ENCODE measurements at places on chromosomes 1 and 21. TPM values are rescaled to one million over a fixed set of nuclear protein-coding genes. Genes with fewer than 3 reads are reported as not detected.

The NHLH1 gene
- total RNA-seq = 0.07 TPM

The TNFRSF8 gene
- total RNA-seq = 18.8 TPM

The TMEM53 gene
- 4.9 TPM for total RNA-seq

The MRTO4 gene
- total RNA-seq = 54.3 TPM

The C1orf210 gene
- total RNA-seq = not detected

The NPPA gene
- not detected for total RNA-seq

The BRINP2 gene
- total RNA-seq = not detected

GRCh38 chr1:5286244-5286643 is 631.8 kb downstream of the AJAP1 start:
- peak; percentile 66 for DNase-seq
- no peaks in the 10 kb centered on the region for H3K27me3 ChIP-seq
- H3K4me3 ChIP-seq = no peak overlapping the region
- peaks cover 6% of the 10 kb centered on the region for H3K4me1 ChIP-seq
- no peak overlapping the region for H3K27ac ChIP-seq

DNA sequence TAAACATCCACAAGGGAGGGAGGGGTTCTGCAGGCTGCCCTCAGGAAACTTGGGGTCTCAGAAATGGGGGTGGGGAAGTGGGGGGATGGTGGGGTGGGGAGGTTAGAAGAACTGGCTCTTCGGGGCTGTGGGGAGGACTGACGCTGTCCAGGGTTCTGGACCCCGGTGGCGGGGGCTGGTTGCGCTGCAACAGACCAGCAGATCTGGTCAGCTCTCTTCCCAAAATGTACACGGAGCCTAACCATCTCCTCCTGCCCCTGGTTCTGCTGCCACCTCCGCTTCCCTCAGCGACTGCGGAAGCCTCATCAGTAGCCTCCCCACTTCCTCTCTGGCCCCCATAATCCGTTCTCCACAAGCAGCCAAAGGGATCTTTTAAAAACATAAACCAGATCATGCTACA is 29.3 kb upstream of the C1QA start:
- no peaks in the 10 kb centered on the region for H3K4me1 ChIP-seq
- no peak for DNase-seq
- peaks cover 29% of the 10 kb centered on the region for H3K27me3 ChIP-seq
- H3K27ac ChIP-seq = no peak overlapping the region
- no peaks in the 10 kb centered on the region for H3K36me3 ChIP-seq

DNA sequence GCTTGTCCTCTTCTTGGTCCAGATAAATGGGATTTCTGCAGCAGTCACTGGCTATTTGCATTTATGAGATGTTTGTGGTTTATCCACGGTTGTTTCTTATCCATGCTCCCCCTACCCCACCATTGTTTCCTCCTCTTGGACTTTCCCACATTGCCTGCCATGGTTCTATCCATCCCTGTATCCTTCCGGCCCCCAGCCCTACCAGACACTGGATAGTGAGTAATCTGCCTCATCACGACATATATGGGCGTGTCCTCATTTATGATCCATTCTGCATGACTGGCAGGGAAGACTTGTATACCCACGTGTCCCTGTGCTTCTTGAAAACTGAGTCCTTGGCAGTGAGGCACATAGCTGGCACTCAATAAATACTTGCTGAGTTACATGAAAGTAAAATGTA is 40.1 kb downstream of the CACNA1S start:
- H3K36me3 ChIP-seq = no peaks in the 10 kb centered on the region
- no peaks in the 10 kb centered on the region for H3K27me3 ChIP-seq
- H3K4me3 ChIP-seq = no peak overlapping the region
- no peaks in the 10 kb centered on the region for H3K4me1 ChIP-seq
- no peak overlapping the region for H3K27ac ChIP-seq
- no peak for DNase-seq

- no peak for DNase-seq
- no peaks in the 10 kb centered on the region for H3K36me3 ChIP-seq
- no peak overlapping the region for H3K27ac ChIP-seq
- no peak overlapping the region for H3K4me3 ChIP-seq
Observed at GRCh38 chr1:85078903-85079302, 30.6 kb upstream of the MCOLN3 start.

DNA sequence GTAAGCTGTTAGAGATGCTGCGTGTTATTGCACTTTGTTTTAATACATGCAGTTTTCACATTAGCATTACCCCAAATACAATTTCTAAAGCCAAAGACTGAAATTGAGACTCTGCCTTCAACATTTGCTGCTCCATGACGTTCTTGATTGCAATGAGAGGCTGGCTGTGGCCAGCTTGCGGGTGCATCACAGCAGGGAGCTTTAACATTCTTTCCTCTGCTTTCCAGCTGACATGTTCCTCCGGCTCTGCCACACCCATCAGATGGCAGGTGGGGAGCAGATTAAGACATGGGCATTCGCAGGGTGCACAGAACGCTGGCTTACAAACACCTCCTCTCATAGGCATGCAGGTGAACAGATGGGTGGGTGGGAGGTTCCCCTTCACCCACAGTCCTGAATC is 314.1 kb downstream of the DISC1 start:
- H3K27ac ChIP-seq = no peak overlapping the region
- H3K36me3 ChIP-seq = peaks cover 20% of the 10 kb centered on the region
- no peak overlapping the region for H3K4me3 ChIP-seq
- H3K27me3 ChIP-seq = no peaks in the 10 kb centered on the region
- H3K4me1 ChIP-seq = no peaks in the 10 kb centered on the region

DNA sequence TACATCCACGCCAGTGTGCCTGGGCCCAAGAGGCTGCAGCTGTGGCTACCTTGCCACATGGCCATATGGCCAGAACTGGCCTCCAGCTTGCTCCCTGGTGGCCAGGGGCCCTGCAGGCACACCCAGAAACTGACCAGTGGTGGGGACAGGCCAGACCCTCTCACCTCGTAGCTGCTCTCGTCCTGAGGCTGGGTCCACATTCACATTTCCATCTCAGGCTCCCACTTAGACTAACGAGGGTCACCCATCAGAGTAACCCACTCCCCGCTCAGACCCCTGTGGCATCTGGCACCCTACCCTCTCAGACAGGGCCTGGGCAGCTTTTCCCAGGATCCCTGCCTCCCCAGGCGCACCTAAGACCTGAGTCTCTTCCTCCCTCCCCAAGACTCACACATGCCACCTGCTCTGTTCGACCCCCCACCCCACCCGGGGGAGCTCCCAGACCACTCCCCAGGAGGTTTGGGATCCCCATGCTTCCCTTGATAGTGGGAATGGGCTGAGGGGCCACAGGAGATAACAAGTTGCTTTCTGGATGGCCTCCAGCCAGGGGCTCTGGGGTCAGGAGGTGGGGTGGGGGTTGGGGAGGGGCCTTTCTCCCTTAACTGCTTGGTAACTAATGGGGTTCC is 21.3 kb upstream of the RNU1-4 start:
- H3K36me3 ChIP-seq = no peaks in the 10 kb centered on the region
- H3K27ac ChIP-seq = no peak overlapping the region
- H3K4me1 ChIP-seq = no peaks in the 10 kb centered on the region
- peaks cover 7% of the 10 kb centered on the region for H3K27me3 ChIP-seq
- H3K4me3 ChIP-seq = no peak overlapping the region

DNA sequence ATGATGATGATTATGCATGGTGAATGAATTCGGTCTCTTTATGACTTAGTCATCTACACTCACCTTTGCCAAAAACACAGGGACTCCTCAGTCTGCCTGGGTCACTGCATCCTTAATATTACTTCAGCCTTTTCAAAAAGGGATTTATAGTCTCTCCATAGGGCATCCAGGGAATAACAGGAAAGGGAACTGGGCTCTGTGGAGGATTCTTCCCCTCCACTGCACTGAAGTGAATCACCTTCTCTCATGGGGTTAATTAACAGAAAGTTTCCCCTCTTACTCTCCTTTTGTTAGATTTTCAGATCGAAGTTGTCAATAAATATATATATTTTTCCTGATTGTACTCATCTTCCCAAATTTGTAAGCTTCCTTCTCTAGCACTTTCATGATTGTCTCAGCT is at the start of gene OR6K3:
Gene OR6K3 (minus strand): TSS at position 101 of the 400 bp plus-strand sequence. CDS start 2,605 bp downstream, outside the sequence.
- no peaks in the 10 kb centered on the region for H3K36me3 ChIP-seq
- no peak within 1 kb of the TSS for H3K27ac ChIP-seq
- peaks cover 4% of the 10 kb centered on the region for H3K4me1 ChIP-seq
- no peak within 1 kb of the TSS for H3K4me3 ChIP-seq
- DNase-seq = no peak

- H3K27ac ChIP-seq = no peak overlapping the region
- H3K4me1 ChIP-seq = peaks cover 5% of the 10 kb centered on the region
- no peak for DNase-seq
- H3K36me3 ChIP-seq = no peaks in the 10 kb centered on the region
- H3K27me3 ChIP-seq = peaks cover 10% of the 10 kb centered on the region
Observed at GRCh38 chr1:165703648-165704047, 5.3 kb upstream of the ALDH9A1 start.

DNA sequence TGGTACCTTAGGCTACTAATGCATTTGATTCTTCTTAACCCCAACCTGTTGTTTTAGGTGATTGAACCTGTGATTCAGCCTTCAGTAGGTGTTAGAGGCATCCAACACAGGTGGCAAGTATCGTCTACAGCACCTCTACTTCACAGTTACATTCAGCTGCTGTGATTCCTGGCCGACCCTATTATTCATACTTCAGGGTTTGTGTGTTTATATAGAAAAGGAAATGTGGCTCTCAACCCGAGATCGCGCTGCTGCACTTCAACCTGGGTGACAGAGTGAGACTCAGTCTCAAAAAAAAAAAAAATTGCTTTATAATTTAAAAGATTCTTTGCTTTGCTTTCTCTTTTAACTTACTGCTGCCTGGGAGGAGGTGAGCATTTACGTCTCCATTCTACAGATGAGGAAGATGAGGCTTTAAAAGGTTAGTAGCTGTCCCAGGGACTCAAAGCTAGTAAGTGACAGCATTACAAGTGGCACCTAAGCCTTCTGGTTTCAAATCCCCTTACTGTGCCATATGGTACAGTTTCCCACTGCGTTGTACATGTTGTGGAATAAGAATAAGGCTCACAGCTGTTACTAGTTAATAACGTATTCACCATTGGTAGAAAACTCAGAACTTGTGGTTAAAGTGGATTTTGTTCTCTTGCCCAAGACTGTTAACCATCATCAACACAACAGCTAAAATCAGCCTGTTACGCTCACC is 9.9 kb upstream of the GPR25 start:
- peaks cover 3% of the 10 kb centered on the region for H3K36me3 ChIP-seq
- peak; percentile 41 for DNase-seq
- no peak overlapping the region for H3K4me3 ChIP-seq

GRCh38 chr21:35737899-35738346 is 322.4 kb downstream of the SETD4 start:
- H3K4me1 ChIP-seq = peaks cover 2% of the 10 kb centered on the region
- no peaks in the 10 kb centered on the region for H3K36me3 ChIP-seq
- H3K27me3 ChIP-seq = peaks cover 3% of the 10 kb centered on the region
- H3K27ac ChIP-seq = no peak overlapping the region

DNA sequence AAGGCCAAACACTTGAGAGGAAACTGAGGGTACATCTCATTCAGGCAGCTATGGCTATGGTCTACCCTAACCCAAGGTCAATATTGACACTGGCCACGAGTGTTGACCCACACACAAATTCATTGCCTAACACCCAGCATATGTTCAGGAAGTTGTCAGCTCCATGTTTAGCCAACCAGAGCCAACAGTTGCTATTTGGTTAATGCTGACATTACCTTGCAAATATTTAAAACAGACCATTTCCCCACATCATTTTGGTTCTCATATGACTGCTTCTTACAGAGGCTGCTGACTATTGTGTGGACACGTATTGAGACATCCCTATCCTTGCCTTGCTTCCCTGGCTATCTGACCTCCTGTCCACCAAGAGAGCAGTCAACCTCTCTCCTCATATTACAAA is 97.3 kb downstream of the LMX1A start:
- no peaks in the 10 kb centered on the region for H3K36me3 ChIP-seq
- H3K27me3 ChIP-seq = peaks cover 19% of the 10 kb centered on the region
- H3K4me3 ChIP-seq = no peak overlapping the region
- DNase-seq = no peak
- H3K4me1 ChIP-seq = no peaks in the 10 kb centered on the region

- H3K27me3 ChIP-seq = peaks cover 7% of the 10 kb centered on the region
- H3K4me1 ChIP-seq = no peaks in the 10 kb centered on the region
- H3K27ac ChIP-seq = no peak overlapping the region
Observed at GRCh38 chr1:30319765-30320580, 403.4 kb downstream of the MATN1 start.
